Stimulated activated CD4-positive, alpha-beta T cell treated with anti-CD3 and anti-CD28 coated beads, Interleukin-12 subunit alpha, Interleukin-12 subunit beta, amount 100 ng/mL, for 4 hours (primary cell): ENCODE measurements at places on chromosomes 12 and 14.
A peak's percentile ranks its signal among the peaks of the same experiment; 100 is the strongest.

- DNase-seq: no peak
These were observed 12.8 kb upstream of the HPD start for GRCh38 chr12:121871467-121871866.

GRCh38 chr12:124036657-124037109, 63.7 kb downstream of the ZNF664 start:
- peak; percentile 28 for DNase-seq

DNA sequence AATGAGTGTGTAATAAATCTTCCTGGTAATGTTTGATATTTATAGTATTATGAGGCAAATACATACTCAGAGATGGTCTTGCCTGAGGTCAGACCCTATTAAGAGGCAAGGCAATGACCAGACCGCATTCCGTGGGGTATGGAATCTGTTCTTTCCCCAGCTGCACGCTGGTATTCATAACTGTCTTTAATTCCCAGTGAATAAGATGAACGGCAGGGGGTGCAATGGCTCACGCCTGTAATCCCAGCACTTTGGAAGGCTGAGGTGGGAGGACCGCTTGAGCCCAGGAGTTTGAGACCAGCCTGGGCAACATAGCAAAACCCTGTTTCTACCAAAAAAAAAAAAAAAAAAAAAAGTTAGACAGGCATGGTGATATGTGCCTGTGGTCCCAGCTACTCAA, 44.6 kb downstream of the ERO1A start:
- DNase-seq: no peak

GRCh38 chr12:79162948-79163347, 298.4 kb downstream of the SYT1 start:
- no peak for DNase-seq

DNA sequence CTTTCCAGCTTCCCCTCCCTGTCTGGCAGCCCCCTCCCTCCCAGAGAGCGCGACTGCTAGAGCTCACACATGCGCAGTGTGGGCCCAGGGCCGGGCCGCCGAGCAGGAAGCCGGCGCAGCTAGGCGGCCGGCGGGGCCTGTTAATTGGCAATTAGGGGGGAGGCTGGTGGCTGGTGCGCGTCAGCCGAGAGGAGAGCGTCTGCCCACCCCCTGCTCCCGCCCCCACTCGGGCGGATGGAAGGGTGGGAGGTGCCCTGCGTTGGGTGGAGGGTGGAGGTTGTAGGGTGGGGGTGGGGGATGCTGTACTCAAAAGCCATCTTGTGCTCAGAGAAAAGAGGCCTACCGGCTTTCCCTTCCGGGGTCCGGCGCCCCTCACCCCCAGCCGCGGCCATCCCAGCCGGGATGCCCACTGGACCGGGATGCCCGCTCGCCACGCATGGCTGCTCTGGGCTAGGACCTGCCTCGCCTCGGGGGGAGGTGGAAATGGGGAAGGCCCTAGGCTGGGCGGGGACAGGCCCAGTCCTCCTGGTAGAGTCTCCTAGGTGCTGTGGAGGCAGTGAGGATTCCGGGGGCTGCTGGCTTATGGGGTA, 9.2 kb downstream of the HOXC8 start:
- peak; percentile 69 for DNase-seq

- no peak for DNase-seq
These were observed 718.1 kb downstream of the DIO2 start for GRCh38 chr14:79493081-79493645.

GRCh38 chr12:46406352-46407027, 33.9 kb upstream of the SLC38A2 start:
- no peak for DNase-seq

- DNase-seq: no peak
These were observed 456.7 kb downstream of the SLC16A7 start for GRCh38 chr12:60052483-60052882.

DNA sequence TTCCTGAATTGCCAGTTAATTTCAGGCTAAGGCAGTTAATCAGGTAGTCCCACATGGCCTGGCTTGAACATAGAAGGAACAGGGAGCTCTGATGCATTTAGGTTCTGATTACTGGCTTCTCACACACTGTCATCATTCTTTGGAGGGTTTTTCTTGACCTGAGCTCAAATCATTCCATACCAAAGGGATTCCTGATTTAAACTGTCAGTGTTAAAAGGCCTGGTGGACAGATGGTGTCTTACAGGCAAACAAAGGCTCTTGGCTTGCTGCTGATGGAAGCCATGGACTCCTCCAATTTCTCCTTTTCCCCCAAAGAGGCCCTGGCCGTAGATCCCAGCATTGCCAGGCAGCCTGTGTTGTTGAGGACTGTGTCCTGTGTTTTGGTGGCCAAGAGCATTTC, 30.2 kb downstream of the CACNA1C start:
- DNase-seq: no peak

GRCh38 chr12:122668268-122668667, 34.9 kb downstream of the HCAR2 start:
- no peak for DNase-seq

GRCh38 chr12:117119592-117120198, 20.5 kb upstream of the TESC start:
- DNase-seq: no peak

GRCh38 chr12:42638697-42639096, 49.2 kb upstream of the PRICKLE1 start:
- DNase-seq: no peak

DNA sequence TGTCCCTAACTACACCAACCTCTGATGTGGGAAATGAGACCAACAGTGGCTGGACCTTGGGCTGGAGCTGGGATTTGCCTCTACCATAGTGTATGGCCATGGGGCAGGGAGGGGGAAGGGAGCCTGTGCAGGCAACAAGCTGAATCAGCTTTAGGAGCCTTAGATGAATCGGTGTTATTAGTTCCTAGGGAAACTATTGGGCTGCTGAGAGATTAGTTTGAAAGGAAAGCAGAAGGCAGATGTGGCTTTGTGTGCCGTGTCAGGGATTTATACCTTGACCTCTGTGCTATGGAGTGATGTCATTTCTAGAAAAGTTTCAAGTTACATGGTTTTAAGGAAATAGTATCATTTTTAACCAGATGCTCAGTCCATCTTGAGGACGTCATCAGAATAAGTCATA, 19.5 kb upstream of the GAS2L3 start:
- no peak for DNase-seq

DNA sequence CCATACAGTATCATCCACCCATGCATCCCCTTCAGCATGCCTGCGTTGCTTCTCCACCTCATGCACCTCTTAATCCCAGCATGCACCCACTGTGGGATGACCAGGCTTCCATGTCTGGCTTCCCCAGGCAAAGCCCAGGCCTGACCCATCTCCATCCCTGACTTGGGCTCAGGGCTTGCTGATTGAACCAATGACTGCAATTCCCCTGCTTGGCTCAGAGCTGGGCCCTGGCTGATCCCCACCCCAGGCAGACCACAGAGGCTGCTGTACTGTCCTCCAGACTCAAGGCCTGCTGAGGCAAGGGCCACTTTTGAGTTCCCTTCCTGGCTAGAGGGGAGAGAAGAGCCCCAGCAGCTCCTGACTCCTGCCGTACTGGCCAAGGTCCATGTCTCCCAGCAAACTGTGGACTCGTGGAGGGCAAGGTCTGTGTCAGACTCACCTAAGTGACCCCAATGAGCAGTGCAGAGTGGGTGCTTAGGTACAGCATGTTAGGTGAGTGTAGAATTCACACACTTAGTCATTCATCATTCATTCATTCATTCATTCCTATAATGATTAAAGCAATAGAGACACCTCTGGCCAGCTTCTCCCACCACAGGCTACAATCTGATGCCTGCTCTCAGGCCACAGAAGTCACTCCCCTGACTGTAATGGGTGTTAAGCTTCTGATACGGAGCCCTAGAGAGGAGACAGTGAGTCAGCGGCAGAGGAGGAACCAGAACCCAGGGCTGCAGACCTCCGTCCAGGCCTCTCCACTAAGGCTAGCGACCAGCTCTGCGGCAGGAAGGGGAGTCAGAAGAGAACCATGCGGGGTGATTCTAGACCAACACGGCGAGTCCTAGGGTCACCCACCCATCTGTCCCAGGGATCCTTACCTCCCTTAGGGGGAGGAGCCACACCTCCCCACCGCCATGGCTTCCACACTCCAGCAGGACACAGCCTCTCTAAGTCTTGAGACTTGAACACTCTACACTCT, 2.9 kb downstream of the BEGAIN start:
- DNase-seq: no peak

DNA sequence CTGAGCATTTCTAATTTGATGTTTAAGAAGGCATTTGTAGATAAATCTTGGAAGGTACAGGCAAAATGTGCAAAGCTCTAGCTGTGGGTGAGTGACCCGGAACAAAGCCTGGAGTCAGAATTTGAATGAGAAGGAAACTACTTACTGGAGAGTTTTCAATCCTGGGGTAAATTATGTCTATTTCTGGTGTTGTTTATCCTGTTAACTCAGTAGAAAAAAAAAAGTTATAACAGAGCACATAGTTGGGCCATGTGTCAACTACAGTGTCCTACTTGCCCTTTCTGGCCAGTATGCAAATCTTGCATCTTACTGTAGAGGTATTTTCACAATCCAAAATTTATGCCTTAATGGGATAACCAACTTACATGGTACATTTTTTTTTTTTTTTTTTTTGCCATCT, 182.3 kb downstream of the SYNE2 start:
- DNase-seq: no peak

GRCh38 chr12:109203480-109203879, 87.1 kb downstream of the ACACB start:
- DNase-seq: no peak

DNA sequence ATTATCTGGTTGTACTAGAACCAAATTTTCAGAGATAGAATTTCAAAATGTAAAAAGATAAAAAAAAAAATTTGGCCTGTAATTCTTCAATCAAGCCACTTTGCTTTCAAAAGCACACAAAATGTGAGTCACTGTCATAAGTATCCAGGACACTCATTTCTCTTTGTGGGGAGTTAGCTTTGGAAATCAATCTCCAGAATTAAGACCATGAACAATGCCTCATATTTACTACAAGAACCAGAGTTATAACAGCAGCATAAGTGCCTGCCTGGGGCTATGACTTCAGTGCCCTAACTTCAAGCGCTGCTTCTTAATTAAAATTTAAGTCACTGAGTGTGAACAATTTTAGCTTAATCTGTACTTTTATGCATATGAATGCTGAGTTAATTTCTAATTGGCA, 162.1 kb downstream of the C12orf42 start:
- DNase-seq: no peak

DNA sequence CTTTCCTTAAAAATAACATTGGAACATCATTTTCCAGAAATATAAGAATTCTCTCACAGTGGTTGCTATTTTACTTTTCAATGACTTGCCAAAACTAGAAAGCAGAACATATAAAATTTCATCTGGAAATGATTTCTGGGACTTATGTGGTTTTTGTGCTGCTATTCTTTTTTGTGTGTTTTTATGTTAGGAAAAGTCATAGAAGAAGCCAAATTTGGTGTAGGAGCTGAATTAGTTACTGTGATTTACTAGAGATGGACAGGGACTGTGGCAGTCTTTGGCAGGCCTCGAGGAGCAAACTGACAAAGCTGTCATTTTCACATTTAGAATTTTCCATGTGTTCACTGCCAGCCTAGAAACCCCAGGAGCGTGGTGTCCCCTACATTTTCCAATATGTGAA, 38.3 kb upstream of the LDHB start:
- no peak for DNase-seq

DNA sequence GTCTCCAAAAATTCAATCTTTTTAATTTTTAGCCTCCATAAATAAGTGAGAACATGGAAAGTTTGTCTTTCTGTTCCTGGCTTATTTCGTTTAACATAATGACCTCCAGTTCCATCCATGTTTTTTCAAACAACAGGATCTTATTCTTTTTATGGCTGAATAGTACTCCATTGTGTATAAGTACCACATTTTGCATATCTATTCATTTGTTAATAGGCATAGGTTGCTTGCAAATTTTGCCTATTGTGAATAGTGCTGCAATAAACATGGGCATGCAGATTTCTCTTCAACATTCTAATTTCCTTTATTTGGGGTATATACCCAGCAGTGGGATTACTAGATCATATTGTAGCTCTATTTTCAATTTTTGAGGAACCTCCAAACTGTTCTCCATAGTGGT, 16.1 kb upstream of the PAH start:
- no peak for DNase-seq

DNA sequence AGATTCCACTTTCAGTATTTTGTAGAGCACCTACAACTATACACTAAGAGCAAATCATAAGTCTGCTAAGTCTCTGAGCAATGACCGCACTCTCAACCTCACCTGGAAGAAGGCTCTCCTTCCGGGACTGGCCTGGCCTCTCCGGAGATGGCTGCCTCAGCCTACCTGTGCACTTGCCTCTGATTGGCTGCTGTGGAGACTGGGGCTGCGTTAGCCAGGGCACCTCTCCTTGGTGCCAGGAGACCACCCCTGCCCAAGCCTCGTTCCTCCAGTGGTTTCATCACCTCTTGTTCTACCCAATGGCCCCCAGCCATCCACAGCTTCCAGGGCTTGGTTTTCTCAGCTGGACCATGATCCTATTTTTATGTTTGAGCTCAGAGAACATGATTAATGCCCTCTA, 64.7 kb upstream of the JDP2 start:
- no peak for DNase-seq

DNA sequence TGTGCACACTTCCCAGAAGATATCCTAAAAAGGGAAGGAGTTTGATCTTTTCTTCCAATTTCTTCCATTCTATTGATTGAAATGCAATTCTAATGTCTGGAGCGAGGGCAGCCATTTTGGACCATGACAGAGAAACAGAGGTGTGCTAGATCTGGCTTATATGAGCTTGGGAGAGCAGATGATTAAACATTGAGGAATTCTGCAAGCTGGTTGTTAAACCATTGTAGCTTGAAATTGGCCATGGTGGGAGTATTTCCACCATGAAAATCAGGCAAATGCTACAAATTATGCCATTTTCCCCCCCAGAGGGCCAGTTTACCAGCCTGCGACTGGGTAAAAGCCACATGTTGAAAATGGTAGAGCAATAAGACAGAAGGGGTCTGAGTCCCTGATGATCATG, 155.0 kb downstream of the PAWR start:
- DNase-seq: no peak

- DNase-seq: no peak
These were observed 1.1 kb downstream of the HDAC7 start for GRCh38 chr12:47818467-47819137.

- no peak for DNase-seq
These were observed 22.2 kb downstream of the CCDC63 start for GRCh38 chr12:110869026-110869425.

- DNase-seq: no peak
These were observed 37.8 kb upstream of the CMAS start for GRCh38 chr12:22008196-22008595.

DNA sequence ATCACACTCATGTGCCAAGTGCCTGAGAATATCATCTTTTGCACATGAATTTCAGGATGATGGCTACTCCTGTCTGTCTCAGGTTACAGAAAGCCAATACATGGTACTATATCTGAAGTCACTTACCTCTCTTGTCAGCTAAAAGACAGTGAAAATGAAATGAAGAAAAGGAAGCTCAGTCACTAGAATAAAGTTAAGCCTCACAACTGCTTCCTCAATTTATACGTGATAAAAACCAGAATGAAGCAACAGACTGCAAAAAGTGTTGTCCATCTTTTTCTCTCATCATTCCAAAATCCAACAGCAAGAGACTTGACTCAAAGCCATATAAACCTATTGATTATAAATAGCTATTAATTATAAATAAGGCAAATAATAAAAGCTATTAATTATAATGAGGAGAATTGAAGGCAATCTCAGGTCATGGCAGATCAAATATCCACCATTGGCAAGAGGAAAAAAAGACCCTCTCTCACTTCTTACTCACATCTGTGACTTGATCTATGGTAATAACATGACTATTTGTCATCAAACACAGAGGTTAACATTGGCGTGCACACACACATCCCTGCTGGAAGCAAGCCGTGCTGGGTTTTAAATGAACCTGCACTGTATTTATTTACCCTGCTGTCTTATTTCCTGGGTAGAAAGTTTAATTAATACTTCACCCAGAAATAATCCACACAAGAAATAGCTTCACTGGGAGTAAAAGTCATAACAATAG, 10.0 kb downstream of the NIN start:
- no peak for DNase-seq
